ENCODE measurements at places on chromosomes 6 and 20.

DNA sequence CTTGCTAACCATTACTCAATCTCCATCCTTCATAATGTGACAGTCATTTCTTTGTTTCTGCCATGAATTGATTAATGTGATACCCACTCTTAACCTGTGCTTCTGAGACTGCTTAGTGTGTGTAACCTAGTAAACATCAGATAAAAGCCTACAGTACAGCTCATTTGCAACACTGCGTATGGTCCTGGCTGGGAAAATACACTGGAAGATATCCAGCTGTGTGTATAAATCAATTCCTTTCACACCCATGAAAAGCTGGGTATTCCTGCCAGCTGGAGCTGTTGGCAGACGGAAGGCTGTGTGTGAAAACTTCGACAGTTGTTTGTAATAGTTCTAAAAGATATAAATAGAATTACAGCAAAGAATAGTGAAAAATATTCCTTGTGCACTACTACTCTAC is 509.2 kb downstream of the FRK start:
- no peak for DNase-seq

DNA sequence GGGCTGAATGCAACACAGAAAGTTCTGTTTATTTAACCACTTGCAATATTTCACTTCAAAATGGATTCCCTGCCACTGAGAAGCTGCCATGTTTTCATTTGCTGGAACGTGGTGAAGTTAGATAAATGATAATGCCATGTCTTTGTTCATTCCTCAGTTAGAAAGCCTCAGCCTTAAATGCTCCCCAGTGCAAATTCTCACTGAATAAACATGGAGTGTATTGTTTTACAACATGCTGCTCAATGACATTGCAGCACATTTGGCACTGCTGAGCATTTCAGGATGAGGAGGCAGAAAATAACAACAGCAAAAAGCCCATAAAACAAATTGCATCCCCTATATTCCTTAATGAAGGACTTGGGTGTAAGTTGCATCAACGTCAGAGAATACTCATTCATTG is 913.8 kb upstream of the FLRT3 start:
- no peak for DNase-seq

GRCh38 chr20:13638162-13638495 is 603 bp downstream of the TASP1 start:
- no peak for DNase-seq

- DNase-seq = no peak
Observed at GRCh38 chr6:127404594-127405178, 54.5 kb downstream of the KIAA0408 start.

- DNase-seq = no peak
Observed at GRCh38 chr6:149694921-149695320, 23.0 kb downstream of the LATS1 start.

DNA sequence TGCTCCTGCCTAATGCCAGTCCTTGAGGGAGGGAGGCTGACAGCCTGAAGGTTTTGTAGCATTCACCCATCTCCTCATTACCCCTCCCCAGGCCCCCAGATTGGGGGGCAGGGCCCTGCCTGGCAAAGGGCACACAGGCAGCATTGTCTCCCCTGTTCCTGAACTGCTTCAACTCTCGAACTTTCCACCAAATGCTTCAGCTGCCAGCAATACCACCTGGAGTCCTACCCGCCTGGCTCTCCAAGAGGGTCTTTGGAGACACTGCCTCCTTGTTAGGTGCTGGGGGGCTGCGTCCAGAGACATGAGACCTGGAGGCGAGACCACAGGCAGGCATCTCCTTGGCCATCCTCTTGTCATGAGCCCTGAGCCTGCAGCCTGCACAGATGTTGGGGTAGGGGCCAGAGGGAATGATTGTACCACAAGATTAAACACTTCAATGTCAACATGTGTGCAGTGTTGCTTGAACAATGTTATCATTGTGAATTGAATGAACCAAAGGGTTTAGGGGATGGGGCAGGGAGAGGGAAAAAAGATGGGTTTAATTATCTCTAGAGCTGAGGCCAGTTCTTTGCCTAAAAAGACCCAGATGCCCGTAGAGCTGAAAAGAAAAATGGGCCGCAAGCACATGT is 25.0 kb downstream of the BMP7 start:
- DNase-seq = no peak

GRCh38 chr6:52509281-52510212 is 67.3 kb downstream of the TRAM2 start:
- DNase-seq = no peak

Measured in GM12865 (cell line).